ENCODE measurements at places on chromosomes 2 and 18.
A peak's percentile ranks its signal among the peaks of the same experiment; 100 is the strongest.

DNA sequence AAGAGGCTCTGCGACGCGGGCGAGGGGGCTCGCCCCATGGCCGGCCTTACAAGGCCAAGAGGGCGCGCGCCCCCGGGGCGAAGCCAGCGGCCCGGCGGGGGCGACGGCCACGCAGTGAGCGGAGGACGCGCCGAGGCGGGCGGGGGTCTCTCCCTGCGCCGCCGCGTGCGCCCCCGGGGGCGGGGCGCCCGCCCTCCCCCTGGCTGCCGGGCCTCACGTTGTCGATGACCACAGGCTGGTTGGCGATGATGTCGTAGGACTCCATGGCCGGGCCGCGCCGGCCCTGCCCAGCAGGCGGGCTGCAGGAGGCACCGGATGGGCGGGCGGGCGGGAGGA lies 250 bp downstream of the ACTR1B start:
- no peak for DNase-seq

DNA sequence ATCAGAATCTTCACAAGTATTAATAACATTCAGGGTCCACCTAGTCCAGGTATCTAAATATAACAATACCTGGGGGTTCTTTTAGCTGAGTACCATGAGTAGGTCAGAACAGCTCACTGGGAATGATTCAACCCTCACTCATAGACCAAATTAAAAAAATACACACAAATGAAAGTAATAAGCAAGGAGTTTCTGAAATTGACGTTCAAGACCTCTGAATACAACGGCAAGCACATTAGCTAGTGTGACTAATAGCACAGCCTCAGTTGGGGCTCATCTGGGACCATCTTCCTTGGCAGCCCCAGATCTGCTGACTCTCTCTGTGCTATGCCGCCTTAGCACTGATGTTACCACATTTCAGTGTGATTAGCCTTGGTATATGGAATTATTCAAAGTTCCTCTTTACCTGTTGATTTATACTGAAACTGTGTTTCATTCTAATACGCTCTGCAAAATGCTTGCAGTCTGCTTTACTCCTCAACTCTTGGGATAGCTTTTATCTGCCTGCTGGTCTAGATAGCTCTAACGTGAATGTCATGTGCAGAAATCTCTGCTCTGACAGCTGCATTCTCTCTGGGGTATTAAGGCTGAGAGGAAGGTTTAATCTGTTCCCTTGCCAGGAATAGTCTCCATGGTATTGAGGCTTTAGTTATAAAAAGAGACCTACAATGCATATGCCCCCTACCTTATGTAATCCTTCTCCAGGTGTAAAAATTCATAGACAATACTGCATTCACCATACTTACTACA lies 153.3 kb downstream of the METTL4 start:
- DNase-seq: no peak

DNA sequence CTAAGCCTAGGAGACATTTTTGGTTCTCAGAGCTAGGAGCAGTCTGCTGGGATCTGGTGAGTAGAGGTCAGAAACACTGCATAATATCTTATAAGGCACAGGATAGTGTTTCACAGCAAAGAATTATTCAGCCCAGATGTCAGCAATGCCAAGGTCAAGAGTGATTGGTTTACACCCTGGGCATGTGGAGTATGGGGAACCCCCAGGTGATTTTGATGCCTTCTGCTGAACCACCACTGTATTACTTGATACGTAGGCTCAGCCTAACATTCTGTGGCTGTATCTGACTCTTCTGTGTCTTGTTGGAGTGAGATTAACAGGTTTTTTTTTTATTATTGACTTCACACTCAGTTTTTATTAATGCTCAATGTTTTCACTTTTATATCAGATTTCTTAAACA lies 6.0 kb downstream of the DDX18 start:
- no peak for DNase-seq

- DNase-seq: no peak
Measured at GRCh38 chr2:191486584-191487320, 191.2 kb upstream of the NABP1 start.

GRCh38 chr2:190648289-190649034 lies 421 bp upstream of the NAB1 start:
- peak; percentile 90 for DNase-seq

DNA sequence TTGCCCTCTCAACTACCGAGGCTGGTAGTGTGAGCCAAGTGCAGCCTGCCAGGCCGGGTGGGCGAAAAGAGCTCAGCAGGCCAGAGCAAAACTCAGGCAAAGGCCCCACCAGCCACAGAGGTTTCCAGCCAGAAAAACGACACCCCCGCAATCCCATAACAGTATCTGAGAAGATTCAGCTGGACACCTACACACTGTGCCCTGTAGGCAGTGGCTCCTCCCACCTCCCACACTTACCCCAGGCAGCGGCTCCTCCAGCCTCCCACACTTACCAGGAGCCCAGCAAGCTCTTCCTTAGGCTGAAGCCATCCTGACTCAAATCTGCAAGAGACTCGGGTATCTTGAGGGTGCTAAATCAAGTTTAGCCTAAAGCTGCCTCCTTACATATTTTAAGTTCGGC lies 15.6 kb upstream of the TMEM18 start:
- no peak for DNase-seq

GRCh38 chr2:12014088-12014960 lies 267.9 kb downstream of the LPIN1 start:
- no peak for DNase-seq

DNA sequence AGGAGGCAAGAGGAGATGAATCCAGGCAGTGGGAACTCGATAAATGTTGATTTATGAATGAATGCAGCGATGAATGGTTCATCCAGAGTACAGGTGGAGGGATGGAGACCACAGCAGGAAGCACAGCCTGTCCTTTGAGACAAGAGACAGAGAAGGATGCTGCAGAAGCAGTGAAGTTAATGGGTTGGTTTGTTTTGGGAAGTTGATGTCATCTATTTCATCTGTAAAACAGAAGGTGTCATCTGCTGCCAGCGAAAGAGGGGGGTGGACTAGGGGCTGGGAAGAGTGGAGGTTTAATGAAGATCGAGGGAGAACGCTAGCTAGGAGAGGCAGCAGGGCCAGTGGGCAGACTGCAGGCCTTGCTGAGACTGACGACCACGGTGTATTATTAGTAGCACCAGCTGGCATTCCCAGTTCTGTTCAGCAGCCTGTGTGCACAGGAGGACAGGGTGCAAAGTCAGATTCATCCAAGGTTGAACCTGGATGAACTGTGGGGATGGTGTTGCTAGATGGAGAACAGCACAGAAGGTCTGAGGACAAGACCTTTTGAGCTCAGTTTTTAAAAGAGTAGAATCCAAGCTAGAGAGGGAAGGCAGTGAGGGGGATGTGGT lies 120.3 kb upstream of the CAPN13 start:
- DNase-seq: no peak

- no peak for DNase-seq
Measured at GRCh38 chr2:98604547-98604946, 3.8 kb downstream of the COA5 start.

GRCh38 chr2:224669449-224669848 lies 46.7 kb downstream of the CCDC195 start:
- DNase-seq: no peak

DNA sequence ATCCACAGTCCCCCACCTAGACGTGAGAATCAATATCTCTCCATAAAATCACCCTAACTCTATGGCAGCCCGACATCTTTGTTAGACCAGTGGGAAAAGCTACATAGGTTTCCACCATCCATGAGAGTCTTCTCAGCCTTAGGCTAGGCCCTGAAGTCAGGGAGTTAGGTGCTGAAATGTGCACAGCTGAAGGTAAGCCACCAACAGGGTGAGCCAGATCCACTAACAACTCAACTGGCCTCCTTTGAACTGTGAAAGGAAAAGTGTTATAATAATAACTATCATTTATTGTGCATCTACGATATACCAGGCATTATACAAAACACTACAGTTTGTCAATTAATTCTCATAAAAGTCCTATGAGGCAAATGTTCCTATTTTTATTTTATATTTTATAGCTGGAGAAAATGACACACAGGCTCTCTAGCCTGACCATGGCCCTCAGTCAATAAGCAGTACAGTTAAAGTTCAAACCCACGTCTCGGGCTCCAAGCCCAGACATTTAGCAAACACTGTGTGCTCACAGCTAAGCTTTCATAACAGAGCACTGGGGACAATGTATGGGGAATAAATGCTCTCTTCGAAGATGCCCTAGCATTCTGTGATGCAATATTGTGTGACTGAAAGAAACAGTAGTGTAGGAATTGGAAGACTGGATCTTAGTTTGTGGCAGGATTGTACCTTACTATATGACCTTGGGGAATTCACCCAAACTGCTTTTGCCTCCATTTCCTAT lies 11.2 kb upstream of the CYP27C1 start:
- DNase-seq: no peak

- no peak for DNase-seq
Measured at GRCh38 chr2:216901273-216901672, 41.4 kb upstream of the TNP1 start.

- no peak for DNase-seq
Measured at GRCh38 chr2:207015901-207016300, 76.6 kb downstream of the CPO start.

- DNase-seq: no peak
Measured at GRCh38 chr2:150011161-150011730, 423.7 kb upstream of the MMADHC start.

DNA sequence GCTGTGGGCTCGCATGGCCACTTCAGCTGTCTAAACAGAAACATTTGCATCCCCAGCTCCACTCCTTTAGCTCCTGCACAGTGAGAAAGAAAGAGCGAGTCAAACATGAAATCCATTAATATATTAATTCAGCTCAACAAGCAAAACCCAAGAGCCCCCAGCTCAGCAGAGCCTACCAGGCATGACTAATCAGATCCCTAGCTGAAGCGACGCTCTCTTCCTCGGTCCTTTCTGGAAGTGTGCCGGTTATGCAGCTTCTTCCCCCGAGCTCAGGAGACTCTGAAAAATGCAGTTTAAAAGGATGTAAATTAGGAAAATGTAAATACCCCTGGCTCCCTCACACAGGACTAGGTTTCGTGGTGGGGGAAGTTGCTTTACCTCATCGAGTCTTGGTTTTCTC lies 221.5 kb downstream of the ANKRD30B start:
- no peak for DNase-seq

DNA sequence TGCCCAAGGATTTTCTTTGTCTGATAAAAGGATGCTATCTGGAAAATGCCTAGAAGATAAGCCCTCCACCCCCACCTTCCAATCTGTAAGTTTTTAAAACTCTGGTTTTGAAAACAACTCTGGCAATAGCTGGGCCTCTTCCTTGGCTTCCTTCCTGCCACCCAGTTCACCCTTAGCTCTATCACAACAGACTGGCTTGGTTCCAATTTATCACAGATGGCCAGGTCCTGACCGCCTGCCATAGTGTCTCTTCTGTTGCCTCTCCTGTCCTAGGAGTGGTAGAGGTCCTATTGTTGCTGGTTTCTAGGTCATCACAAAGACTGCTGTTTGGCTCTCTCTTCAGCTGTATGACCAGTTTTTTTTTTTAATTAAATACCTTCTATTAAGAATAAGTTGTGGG lies 1727.9 kb upstream of the SLC39A10 start:
- DNase-seq: no peak
